H54 (cell line): ENCODE measurements at places on chromosomes 1 and 21.

- DNase-seq, result no peak
Measured at GRCh38 chr1:153513023-153513422, 22.8 kb downstream of the S100A6 start.

- no peak for DNase-seq
Measured at GRCh38 chr1:15696956-15697521, 12.9 kb downstream of the PLEKHM2 start.

DNA sequence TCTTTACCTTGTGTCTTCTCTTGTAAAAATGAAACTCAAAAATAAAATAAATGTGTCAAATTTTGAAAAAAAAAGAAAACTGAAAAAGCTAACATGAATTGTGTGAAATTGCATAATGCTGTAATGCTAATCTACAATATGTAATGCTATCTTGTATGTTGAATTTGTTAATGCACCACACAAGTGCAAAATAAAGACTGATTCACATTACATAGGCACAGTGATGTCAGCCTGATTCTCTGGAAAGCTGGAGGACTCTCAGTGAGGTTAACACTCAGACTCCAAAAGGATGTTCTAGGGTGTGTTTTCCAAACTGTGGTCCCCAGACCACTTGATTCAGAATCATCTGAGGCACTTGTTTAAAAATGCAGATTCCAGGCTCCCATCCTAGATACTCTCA lies 25.6 kb downstream of the SYT11 start:
- DNase-seq, result no peak

DNA sequence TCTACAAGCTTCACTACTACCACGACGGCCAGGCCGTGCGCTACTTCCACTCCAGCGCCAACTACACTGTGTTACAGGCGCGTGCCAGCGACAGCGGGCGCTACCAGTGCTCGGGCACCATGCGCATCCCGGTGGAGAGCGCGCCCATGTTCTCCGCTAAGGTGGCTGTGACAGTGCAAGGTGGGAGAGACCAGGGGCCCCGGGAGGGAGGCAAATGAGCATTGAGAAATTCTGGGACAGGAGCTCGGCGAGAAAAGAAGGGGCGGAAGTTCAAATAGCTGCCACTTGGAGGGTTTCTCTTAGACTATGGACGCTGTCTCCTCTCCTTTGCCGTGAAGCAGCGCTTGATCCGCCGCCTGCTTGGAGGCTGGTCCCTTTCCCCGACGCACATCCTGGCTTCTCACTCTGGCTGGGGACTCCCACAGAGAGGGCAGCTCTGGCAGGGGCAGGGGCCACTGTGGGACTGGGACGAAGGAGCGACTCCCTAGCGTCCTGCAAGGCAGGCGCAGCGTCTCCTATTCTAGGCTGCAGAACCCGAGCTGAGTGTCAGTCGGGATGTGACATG lies 4.6 kb downstream of the FCRLB start:
- peak; percentile 30 for DNase-seq

GRCh38 chr1:151043163-151043562 lies 4.4 kb upstream of the C1orf56 start:
- DNase-seq, result no peak

DNA sequence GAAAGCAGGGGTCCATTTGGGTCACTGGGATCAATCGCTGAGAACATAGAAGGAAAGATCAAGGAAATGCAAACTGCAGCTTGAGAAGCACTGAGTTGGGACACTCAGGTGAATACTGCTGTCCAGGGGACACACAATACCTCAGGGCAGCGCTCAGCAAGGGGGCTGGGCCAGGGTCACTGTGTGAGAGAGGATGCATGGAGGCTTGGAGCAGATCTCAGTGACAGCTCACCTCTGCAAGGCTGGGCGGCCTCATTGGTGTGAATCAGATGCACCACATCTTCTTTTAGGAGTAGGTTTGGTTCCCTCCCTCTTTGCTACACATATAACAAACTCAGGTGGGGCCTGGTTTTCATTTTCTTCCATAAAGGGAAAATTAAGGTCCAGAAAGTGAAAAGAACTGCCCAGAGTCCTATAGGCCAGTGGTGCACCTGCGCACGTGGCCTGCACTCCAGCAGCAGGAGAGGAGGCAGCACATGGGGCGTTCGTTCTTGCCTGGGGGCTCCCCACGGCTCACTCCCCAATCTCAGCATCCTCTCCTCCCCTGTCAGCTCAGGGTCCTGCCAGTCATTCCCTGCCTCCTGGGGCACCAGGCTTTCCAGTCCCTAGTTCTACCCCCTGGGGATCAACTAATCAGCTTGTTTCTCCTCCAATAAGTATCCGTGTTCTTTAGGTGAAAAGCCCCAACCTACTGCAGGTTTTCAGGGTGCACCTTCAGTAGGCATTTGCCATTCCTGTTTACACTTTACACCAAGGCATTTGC lies 1.5 kb downstream of the A3GALT2 start:
- DNase-seq, result no peak

DNA sequence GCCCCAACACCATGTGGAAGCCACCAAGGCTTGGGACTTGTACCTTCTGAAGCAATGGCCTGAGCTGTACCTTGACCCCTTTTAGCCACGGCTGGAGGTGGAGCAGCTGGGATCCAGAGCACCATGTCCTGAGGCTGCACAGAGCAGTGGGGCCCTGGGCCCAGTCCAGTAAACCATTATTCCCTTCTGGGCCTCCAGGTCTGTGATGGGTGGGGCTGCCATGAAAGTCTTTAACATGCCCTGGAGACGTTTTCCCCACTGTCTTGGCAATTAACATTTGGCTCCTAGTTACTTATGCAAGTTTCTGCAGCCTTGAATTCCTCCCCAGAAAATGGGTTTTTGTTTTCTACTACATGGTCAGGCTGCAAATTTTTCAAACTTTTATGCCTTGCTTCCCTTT lies 323.7 kb upstream of the ZP4 start:
- no peak for DNase-seq

DNA sequence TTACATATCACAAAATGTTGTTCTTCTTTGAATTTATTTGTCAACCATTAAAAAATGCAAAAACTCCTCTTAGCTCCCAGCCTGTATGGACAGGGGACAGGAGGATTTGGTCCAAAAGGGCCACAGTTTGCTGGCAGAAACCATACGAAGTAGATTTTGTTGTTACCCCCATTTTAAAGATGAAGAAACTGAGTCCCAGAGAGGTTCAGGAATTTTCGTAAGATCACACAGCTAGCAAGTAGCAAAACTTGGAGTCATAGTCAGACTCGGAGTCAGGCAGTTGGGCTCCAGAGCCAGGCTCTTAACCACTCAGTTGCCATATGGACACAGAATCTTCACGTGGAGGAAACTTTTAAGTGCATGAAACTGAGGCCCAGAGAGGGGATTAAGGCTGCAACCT lies 91.4 kb downstream of the TAS1R2 start:
- no peak for DNase-seq

DNA sequence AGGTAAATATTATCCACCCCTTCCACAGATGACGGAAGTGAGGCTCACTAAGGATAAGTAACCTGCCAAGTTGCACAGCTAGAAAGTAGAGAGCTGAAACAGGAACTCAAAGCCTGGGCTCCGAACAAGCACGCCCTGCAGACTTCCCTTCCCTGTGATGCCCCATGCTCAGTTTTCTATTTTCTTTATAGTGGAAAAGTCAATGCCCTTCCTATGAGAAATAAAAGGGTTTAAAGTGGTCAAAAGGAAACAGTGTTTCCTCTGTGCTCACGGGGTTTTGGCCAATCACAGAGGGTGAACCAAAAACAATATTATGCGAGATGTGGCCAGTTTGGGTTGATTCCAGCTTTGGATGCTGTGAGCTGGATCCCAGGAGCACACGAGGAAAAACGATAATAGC lies 44.5 kb downstream of the DDR2 start:
- DNase-seq, result no peak

GRCh38 chr1:211468595-211468994 lies 23.4 kb downstream of the RD3 start:
- DNase-seq, result no peak

GRCh38 chr1:25182629-25183028 lies 49.7 kb downstream of the SYF2 start:
- DNase-seq, result peak; percentile 43

- DNase-seq, result no peak
Measured at GRCh38 chr1:196467230-196467925, 140.9 kb downstream of the KCNT2 start.

DNA sequence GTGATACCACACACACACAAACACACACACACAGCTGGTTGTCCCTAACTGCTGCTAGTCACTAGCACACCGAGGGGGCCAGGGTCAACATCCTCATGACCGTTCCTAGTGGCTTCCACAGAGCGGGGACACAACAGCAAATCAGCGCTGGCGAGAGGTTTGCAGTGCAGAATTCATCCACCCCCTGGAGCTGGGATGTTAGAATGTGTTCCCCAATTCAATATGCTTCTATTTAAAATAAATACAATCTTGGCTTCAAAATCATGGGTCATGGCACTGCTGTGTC lies 16.2 kb upstream of the C2CD2 start:
- DNase-seq, result no peak

DNA sequence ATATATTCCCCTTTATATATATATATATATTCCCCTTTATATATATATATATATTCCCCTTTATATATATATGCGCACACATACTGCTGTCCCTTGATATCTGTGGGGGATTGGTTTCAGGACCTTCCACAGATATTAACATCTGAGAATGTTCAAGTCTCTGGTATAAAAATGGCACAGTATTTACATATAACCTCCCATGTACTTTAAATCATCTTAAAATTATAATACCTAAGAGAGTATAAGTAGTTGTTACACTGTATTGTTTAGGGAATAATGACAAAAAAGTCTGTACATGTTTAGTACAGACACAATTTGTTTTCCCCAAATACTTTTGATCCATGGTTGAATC lies 45.8 kb downstream of the NR5A2 start:
- DNase-seq, result no peak

- DNase-seq, result no peak
Measured at GRCh38 chr1:94418664-94419655, 771 bp downstream of the ABCD3 start.

DNA sequence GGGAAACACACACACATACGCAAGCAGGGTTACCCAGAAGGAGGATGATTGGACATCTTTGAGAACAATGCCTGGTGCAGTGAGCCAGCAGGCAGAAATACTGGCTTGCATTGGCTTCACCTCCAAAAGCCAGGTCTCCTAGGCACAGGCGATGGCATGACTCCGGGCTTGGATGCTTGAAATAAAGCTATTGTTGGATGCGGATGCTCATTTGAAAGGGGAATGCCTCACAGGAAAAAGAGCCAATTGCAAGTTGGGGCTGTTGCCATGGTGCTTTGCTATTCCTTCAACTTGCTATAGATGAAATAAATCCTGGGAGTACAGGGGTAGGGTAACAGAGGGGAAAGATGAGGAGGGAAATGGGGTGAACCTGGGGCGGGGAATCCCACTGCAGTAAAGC lies 180.7 kb upstream of the SGIP1 start:
- no peak for DNase-seq

- no peak for DNase-seq
Measured at GRCh38 chr1:180184041-180184440, 29.4 kb downstream of the QSOX1 start.

- no peak for DNase-seq
Measured at GRCh38 chr1:18230840-18231239, 123.2 kb downstream of the IGSF21 start.

DNA sequence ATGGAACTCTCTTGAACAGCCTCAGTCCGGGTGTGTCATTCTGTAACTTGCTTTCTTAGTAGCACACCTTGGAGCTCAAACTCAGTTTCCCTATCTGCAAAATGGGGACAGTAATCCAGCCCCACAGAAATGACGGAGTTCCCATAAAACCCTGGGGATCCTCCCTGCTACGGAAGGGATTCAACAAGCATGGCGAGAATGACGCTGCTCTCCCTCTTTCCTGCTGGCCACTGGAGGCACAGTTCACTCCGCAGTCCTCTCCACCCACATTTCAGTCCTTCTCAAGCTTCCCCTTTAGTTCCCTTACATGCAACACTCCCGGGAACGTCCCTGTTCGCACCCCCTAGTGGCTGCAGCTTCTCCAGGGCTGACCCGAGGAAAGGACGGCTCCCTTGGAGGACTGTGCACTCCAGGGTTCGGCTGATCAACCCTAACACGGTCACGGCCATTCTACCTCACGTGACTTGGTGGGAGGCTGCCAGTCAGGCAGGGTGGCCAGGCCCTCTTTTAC lies 20.6 kb downstream of the RUNX3 start:
- no peak for DNase-seq
